Neural progenitor cell (in vitro differentiated cells): ENCODE measurements at places on chromosomes 1 and 21.
A peak's percentile ranks its signal among the peaks of the same experiment; 100 is the strongest.

DNA sequence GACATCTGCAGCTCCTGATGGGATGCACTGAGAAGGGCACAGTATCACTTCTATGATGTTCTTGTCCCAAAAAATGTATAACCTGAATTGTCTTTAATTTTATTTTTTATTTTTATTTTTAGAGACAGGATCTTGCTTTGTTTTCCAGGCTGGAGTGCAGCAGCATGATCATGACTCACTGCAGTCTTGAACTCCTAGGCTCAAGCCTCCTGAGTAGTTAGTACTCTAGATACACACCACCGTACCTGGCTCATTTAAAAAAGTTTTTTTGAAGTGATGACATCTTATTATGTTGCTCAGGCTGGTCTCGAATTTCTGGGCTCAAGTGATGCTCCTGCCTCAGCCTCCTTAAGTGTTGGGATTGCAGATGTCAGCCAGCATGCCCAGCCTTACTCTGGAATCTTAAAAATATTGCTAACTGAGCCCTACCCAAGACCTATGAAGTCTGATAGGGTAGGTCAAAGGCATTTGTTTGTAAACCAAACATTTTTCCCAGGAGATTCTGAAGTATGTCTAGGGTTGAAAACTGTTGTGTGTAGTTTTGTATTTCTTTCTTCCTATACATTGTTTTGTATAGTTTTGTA lies 68.9 kb downstream of the ATF6 start:
- no peak for DNase-seq

DNA sequence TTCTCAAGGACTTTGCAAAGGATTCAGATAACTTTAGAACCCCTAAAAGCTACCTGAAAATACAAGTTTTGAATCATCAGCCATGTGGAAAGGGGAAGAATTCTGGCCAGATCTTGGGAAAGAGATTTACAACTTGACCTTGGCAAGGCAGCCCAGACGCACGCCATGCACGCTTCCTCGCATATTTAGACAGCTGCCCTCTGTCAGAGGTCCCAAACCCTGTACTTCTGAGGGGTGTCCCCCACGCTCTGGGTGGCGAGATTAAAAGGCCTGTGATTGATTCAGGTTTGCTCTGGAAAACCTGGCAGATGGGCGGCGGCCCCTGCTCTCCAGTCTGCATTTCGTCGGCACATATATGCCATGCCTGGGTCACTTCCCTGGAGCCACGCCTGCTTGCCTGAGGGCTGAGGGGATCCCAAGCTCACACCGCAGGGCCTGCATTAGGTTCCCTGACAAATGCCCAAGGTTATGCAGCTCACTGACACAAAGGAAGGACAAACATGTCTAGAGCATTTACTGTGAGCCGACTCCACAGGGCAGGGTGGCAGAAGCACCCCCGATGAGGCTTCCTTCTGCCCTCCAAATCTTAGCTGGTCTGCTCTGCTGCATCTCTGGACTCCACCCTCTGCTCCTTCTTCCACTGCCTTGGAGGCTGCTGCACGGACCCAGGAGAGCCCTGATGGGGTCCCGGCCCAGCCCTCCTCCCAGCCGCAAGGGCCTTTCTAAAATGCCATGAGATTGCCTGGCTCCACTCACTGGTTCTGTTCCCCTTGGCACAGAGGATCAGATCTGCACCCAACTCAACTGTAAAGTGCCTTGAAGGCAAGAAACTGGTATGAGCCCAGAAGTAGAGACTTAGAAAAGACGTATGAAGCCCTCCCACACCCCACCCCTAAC lies 103.9 kb downstream of the BCAR3 start:
- DNase-seq = no peak

DNA sequence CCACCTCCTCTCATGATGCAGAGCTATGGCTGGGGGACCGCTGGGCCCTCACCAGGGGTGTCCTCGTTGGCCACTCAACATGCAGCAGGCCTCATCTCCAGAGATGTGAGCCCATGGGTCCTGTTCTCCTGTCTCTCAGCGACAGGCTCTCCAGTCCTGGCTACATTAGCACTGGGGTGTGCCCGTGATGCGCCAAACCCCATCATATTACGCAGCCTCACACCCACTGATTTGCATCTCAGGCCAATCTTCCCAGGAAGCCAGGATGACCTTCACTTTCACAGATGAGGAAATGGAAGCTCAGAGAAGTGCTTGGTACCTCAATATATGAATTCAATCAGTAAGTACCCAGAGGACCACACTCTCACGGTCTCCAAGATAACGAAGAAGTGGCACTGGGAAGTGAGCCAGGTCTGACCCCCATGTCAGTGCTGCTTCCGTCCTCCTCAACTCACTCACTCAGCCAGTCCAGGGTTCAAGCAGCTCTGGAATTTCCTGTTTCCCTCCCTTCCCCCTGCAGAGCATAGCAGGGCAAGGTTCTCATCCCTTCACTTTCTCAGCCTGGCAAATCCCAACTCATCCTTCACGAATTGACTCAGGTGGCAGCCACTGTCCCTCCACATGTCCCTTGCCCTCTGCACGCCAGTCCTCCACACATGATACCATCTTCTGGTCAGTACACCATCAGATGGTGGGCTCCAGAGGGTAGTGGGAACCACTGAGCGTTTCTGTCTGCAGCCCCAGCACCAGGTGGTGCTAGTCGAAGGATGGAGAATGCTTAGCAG lies 28.9 kb upstream of the EVA1B start:
- DNase-seq = no peak

- DNase-seq = peak; percentile 58
Measured at GRCh38 chr1:222171005-222171404, 376.9 kb downstream of the HHIPL2 start.

DNA sequence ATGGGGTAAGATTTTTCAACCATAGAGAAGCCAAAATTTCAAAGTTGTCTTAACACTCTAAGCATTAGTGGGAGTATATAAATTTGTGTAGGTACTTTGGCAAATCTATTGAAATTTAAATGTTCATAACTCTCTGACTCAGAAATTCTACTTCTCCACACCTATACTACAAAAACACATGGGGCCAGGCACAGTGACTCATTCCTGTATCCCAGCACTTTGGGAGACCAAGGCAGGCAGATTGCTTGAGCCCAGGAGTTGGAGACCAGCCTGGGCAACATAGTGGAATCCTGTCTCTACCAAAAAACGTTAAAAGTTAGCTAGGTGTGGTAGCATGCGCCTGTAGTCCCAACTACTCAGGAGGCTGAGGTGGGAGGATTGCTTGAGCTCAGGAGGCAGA lies 41.3 kb upstream of the RAVER2 start:
- no peak for DNase-seq

GRCh38 chr1:240652549-240652948 lies 40.6 kb upstream of the GREM2 start:
- DNase-seq = no peak

DNA sequence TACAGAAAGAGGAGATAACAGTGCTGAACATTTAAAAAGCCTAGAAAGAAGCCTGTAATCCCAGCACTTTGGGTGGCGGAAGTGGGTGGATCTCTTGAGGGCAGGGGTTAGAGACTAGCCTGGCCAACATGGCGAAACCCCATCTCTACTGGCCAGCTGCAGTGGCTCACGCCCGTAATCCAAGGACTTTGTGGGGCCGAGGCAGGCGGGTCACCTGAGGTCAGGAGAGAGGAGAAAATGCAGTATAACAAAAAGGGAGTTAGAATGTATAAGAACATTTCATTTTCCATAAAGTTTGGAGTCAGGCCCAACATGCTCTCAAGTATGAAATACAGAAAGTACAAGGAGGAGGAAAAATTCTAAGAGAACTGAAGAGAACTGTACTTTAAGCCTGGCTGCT lies 134.5 kb downstream of the SMYD3 start:
- DNase-seq = peak; percentile 9
